C1 segment of cervical spinal cord (tissue), 14 donors: ENCODE measurements at places on chromosomes 7 and 10.

GRCh38 chr10:97572214-97572989, at the start of gene ANKRD2:
Gene ANKRD2 (plus strand): TSS chr10:97572779. CDS start chr10:97572789, 10 bp downstream.
- DNase-seq, result peak; percentile 56

GRCh38 chr7:7681191-7681935, 37.0 kb downstream of the RPA3 start:
- DNase-seq, result no peak

GRCh38 chr10:33211106-33211878, 123.2 kb downstream of the NRP1 start:
- no peak for DNase-seq

DNA sequence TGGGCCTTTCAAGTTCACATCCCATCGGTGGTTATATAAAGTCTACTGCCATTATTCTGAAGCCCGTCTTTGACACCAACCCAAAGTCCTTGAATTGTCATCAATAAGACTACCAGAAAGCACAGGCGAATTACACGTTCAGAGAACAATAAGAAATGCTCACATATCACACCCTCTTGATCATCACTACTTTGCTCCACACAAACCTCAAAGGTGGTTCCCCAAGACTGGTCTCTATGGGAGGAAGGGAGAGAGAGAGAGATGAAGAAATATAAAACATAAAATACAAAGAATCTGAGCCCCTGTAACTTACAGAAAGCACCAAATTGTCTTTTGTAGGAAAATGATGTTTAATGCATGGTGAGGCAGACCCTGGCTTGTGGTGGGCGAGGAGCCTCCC, 4.4 kb downstream of the HIPK2 start:
- DNase-seq, result no peak

- DNase-seq, result no peak
These were observed 284.3 kb upstream of the KAT6B start for GRCh38 chr10:74542077-74542476.

GRCh38 chr7:42739638-42740037, 172.2 kb downstream of the C7orf25 start:
- DNase-seq, result no peak

- DNase-seq, result no peak
These were observed 154.9 kb upstream of the COL1A2 start for GRCh38 chr7:94239661-94240234.

- DNase-seq, result no peak
These were observed 119.8 kb downstream of the EBF3 start for GRCh38 chr10:129844216-129844766.

DNA sequence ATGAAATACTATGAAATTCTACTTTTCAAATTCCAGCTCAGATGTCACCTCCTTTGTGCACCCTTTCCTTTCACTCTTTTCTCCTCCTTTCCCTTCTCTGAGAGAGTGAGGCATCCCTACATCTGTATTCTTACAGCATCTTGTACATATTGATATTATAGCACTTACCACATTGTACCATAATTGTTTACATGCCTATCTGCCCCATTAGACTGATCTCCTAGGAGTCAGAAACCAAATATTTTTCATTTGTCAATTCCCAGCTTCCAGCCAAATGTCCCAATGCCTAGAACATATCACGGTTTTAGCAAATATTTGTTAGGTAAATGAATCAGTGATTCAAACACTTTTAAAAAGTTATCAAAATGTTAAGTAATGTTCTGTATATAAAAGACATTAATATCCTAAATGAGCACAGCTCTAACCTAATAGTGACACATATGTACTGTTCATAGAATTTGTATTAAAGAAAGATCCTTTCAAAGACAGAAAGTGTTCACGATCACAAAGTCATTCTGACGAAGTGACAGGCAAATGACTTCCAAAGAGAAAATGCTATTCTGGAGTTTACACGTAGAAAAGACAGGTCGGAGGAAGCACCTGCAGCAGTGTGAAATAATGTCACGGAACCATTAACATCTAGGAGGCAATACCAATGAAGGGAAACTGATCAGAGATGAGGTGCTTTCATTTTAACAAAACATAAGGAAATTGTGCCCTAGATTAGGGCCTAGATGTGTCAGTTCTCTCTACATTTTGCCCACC, 774.2 kb downstream of the MAGI2 start:
- DNase-seq, result no peak
